ENCODE measurements at places on chromosomes 7 and 10.

DNA sequence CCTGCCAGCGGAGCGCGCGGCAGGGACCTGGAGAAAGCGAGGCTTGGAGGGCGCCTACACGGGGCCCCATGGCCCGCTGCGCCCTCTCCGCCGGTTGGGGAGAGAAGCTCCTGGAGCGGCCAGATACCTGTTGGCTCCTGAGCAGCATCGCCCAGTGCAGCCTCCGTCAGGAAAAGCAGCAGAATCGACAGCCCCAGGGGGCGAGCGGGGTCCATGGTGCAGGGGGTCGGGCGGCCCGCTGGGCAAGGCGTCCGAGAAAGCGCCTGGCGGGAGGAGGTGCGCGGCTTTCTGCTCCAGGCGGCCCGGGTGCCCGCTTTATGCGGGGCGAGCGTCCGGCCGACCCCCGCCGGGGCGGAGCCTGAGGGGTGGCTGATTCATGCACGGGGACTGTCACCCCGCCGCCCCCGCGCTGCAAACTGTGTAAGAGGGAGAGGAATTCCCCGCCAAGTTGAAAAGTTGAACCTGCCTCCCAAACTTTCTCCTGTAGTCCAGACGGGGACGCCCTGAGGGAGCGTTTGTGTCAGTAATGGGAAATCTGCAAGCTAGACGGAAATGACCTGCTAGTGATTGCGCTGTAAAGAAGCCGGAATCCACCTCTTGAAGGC lies at the start of gene TFPI2:
Gene TFPI2, minus strand, starts transcription at position 290 of the 605 bp plus-strand sequence. Its CDS starts 75 bp downstream, at position 215.
- DNase-seq: peak; percentile 39

- no peak for DNase-seq
These were observed 8.8 kb downstream of the PAPSS2 start for GRCh38 chr10:87668324-87669074.

- DNase-seq: no peak
These were observed 349.6 kb upstream of the MKI67 start for GRCh38 chr10:128475686-128476367.

DNA sequence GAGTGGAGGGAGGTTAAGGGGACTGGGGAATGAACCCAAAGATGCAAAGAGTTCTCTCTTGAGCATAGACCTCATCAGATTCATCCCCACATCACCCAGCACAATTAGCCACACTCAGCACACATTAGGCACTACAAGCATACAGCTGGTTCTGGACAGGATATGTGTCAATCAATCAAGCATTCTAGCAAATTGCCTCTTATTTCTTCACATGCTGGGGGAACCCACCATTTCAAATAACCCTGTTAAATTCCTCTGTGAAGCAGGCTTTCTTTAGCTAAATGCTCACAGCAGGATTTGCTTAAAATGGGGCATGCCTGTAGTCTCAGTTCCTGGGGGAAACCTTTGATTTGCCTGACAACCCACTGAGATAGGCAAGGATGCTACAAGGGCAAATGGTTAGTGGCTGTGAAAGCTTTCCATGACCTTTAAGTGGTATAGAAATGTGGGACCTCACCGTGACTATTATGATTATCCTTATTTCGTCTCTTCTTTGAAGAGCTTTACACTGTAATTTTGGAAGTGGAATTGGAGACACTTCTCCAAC lies 193.4 kb upstream of the ZMIZ1 start:
- DNase-seq: no peak

DNA sequence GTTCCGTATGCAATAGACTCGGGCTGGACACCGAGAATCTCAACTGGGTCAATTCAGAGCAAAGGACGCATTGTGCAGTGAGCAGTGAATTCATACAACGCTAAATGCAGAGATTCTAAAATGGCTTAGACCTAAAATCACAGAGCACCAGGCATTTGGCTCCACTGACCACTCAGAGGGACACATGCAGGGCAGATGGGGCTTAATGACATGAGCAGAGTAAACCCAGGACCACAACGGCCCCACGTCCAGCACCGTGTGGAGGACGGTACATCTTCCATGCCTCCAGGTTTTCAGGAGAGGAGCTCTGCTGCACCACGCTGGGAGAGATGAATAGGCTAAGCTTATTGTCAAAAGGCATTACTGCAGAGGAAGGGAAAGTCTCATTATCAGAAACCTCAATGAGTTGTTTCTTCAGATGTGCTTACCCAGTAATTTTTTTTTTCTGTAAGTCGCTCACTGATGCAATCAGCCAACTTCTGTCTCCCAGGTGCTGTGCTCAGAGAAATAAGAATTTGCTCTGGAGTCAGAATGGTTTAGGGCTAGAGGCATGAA lies 555.0 kb downstream of the PTPRN2 start:
- no peak for DNase-seq

- DNase-seq: no peak
These were observed 131.0 kb downstream of the PLXDC2 start for GRCh38 chr10:19947215-19947614.

- no peak for DNase-seq
These were observed 118.4 kb downstream of the SEMA3A start for GRCh38 chr7:84076219-84076618.

- no peak for DNase-seq
These were observed 14.5 kb upstream of the LRRC4 start for GRCh38 chr7:128045766-128046165.

- no peak for DNase-seq
These were observed 169.2 kb downstream of the SUGCT start for GRCh38 chr7:40303996-40304395.

- no peak for DNase-seq
These were observed 21.5 kb upstream of the ZNF800 start for GRCh38 chr7:127413962-127414361.

GRCh38 chr7:66069732-66070131 lies 5.9 kb upstream of the ASL start:
- DNase-seq: no peak

- DNase-seq: no peak
These were observed 19.0 kb downstream of the STEAP1 start for GRCh38 chr7:90173127-90173844.

GRCh38 chr7:48192996-48193395 lies 21.7 kb downstream of the ABCA13 start:
- no peak for DNase-seq

- no peak for DNase-seq
These were observed 75.5 kb upstream of the TRIL start for GRCh38 chr7:29033584-29033983.

DNA sequence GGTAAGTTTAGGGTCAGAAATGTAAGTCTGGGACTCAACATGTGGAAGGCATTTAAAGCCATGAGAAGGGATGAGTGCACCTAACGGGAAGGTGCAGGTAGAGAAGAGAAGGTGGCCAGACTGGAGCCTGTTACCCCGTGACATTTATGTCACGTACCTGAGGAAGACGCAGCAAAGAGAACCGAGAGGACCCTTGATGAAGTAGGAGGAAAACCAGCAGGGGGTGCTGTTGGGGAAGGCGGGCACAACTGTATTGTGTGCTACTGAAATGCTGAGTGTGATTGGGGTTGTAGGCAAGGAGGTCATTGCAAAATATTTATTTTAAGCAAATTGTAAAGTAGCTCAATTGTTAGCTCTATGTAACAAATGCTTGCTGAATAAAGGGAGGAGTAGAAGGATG lies 338.2 kb upstream of the PRKCQ start:
- peak; percentile 83 for DNase-seq

DNA sequence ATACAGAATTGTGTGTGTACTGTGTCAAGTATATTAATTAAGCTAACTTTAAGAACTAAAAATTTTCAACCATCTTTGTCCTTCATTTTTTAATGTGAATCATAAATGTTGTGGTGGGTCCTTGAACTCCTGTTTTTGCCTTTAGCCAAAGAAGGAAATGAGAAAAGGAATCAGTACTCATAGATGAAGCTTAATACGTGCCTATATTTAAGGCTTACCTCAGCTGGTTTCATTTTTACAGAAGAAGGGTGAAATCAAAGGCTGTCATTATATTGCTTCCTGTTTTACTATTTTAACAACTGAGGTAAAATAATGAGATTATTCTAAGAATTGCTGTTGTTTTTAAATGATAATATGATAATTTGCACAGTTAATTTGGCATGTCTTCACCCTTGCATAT lies 6.3 kb upstream of the SNX13 start:
- DNase-seq: no peak

- no peak for DNase-seq
These were observed 1.4 kb downstream of the LRRC27 start for GRCh38 chr10:132333386-132333785.

- no peak for DNase-seq
These were observed 2.9 kb downstream of the NUP205 start for GRCh38 chr7:135560631-135561030.

DNA sequence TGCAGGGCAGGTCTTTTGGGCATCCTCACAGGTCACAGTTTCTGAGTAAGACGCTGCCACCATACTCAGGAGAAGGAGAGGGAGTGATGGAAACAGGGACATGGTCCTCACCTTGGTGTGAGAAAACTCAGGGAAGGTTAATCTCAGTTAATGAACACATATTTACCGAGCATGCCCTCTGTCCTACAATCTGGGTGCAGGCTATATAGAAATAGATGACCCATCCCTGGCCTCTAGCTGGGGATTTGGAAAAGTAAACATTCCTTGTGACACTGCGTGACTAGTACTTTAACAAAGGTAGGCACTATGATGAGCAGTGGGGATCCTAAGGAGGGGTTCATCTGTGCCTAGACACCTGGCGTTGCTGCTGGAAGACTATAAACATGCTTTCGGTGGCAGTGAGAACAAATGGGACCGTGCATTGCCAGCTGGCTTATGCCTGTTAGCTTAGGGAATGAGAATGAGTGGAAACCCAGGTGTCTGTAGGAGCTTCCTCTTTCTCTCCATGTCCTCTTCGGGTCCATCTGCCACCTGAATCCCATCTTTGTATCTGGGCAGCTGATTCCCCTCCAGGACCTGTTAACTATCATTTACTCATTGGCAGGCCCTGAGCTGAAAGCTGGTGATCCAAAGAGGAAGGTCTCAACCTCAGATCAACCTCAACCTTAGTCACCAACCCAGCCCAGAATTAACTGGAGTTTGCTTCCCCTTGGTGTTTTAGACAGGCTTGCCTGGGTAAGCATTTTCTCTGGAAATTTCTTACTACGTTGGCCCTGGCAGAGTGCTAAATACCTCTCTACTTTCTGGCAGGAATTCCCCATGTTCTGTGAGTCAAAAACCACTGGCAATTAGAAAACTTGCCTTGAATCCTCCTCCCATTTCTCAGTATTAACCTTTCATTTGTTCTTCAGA lies 794 bp downstream of the MBL2 start:
- DNase-seq: no peak

GRCh38 chr7:46407125-46407524 lies 486.1 kb upstream of the IGFBP3 start:
- DNase-seq: no peak

DNA sequence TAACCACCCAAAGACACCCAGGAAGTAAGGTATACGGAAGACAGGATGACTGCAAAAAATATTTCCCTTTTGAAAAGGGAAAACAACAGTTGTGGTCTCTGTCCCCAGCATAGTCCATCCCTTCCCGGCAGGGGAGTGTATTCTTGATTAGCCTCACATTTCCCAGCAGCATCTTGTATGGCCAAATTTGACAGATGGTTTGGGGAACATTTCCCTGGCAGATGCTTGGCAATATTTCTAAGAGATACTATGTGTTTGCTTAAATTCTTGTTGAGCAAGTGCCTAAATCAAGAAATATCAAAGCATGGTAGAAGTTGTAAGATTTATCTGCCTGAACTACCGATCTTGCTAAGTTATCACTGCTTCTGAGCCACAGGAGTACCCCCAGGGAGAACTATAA lies 56.9 kb upstream of the TPK1 start:
- DNase-seq: no peak

DNA sequence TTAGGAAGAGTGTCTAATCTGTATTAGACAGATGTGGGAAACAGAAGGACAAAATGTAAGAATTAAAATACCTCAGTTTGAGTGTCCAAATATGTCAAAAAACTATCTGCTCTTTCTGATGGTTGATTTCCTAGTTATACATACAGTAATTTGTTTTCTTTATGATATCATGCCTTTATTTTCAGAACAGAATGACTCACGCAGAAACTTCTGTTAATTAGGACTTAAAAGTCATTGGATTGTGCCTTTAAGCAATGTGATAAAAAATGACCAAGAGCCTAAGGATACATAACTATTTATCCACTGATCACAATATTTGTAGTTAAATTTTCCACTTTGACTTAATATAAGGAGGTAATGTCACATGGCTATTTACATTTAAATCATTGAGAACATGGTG lies 206.7 kb upstream of the PTPRZ1 start:
- DNase-seq: no peak

DNA sequence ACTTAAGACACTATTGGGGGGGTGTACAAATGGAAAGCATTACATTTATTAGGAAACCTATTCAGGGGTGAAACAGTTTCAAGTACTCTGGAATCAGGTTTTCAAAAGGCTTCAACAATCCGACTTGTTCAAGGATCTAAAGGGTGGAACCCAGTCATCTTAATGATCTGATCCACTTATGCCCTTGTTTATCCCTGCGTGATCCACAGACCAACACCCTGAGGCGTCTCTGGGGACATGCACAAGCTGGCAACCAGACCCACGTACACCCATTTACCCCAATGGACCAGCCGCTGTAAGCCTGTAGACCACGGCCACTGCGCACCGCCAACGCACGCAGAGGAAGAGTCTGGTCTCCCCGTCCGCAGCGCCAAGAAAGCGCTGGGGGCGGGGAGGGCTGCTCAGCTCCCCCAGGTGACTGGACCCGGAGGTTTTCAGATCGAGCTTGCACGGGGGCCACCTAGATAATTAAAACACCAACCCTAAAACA lies 13.4 kb downstream of the HNRNPF start:
- peak; percentile 52 for DNase-seq

DNA sequence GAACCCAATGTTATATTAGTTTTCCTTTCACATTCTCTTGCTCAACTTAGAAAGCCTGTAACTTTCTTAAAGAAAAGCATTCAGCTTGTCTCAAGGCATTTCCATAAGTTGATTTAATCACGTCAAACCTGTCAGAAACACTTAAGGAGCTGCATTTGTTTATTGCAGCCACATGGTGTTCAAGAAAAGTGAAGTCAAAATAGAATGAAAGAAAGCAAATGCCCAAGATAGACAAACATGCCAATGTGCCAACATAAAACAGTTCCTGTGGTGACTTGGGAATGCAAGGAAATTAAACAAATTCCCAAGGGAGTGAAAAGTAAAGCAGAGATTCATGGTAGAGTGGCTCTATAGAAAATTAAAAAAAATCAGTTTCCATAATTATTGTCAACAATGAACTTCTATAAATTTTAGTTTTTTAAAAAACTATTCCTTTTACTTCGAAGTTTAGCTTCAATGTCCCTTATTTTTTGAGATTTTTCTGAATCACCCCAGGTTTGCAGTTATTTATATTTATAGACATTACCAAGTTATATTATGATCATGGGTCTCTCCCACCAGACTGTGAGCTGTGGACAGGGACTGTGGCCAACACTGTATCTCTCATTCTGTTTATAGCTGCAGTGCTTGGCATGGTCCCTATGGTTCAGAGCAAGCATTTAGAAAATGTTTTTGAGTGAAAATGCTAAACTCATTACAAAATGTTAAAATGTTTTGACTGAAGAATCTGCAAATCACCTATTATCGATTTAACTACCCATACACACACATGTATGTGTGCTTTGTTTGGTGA lies 887.4 kb downstream of the REEP3 start:
- DNase-seq: no peak

- no peak for DNase-seq
These were observed 148.6 kb upstream of the FAM3C start for GRCh38 chr7:121544726-121545125.
